GM19239 (cell line): ENCODE measurements at places on chromosomes 2 and 18.

- no peak for DNase-seq
These were observed 65.1 kb downstream of the INPP4A start for GRCh38 chr2:98509542-98510321.

DNA sequence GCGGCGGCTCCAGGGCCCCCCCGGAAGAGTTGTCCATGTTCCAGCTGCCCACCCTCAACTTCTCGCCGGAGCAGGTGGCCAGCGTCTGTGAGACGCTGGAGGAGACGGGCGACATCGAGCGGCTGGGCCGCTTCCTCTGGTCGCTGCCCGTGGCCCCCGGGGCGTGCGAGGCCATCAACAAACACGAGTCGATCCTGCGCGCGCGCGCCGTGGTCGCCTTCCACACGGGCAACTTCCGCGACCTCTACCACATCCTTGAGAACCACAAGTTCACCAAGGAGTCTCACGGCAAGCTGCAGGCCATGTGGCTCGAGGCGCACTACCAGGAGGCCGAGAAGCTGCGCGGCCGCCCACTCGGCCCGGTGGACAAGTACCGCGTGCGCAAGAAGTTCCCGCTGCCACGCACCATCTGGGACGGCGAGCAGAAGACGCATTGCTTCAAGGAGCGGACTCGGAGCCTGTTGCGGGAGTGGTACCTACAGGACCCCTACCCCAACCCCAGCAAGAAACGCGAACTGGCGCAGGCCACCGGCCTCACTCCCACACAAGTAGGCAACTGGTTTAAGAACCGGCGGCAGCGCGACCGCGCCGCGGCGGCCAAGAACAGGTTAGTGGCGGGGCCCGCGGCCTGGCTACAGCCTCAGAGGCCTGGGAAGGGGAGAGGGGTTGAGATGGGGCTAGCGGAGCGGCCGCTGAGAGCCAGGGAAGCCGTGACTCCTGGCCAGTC, 965 bp downstream of the SIX3 start:
- DNase-seq = no peak

- DNase-seq = no peak
These were observed 28.7 kb upstream of the ROCK2 start for GRCh38 chr2:11373096-11373495.

DNA sequence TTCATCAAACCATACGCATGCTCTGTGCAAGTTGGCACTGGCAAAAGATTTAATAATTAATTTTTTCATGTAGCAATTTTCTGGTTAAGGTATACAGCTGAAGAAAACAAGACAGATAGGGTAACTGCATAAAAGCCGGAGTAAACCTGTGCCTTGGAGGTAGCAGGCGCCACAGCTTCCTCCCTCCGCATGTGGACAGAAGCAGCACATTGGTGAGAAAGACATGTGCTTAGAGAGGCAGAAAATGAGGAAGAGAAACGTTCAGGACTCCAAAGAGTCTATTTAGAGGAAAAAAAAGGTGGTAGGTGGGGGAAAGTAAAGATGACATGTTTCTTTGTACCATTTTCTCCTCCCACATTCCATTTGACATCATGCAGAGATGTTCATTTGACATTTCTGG, 9.3 kb downstream of the ST6GAL2 start:
- DNase-seq = no peak

GRCh38 chr18:75809151-75809925, 381.8 kb upstream of the SMIM21 start:
- DNase-seq = no peak

GRCh38 chr18:46424898-46425297, 232.1 kb downstream of the LOXHD1 start:
- no peak for DNase-seq

GRCh38 chr2:229715895-229716507, 1.6 kb upstream of the DNER start:
- peak; percentile 9 for DNase-seq

- DNase-seq = no peak
These were observed 529.2 kb upstream of the LINC00305 start for GRCh38 chr18:64678048-64678447.
